ENCODE measurements at places on chromosomes 6 and 20.
A peak's percentile ranks its signal among the peaks of the same experiment; 100 is the strongest.

DNA sequence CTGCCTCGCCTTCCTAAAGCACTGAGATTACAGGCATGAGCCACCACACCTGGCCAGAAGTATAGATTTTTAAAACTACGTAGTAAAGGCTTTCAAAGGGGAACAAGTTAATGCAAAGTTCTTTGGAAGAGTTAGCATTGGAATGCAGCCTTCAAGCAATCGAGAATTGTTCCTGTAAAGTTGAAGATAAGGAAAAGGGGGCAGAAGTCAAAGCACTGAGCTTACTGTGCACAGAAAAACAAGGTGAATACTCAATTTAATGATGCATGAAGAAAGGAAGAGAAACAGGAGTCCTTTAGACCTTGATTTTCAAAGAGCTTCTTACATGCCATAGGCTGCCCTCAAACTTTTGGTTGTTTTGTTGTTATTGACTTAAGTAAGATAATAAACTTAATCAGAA is 29.1 kb upstream of the LGSN start:
- DNase-seq, result no peak

DNA sequence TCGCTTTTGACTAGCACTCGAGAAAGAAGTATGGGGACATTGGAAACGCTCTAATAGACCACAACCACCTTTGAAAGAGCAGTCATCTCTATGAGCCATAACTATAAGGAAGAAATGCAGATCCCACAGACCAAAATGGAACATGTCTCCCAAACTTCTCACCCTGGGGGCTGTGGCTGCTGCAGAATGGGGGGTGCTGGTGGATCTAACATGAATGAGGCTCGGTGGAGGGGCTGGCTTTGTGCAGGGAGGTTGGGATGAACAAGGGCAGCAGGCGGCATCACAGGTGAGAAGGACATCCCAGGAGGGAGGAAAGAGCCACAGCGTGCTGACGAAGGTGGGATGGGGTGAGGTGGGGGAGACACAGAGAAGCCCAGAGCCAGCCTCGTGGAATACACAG is 10.5 kb upstream of the CCR6 start:
- DNase-seq, result no peak

- DNase-seq, result no peak
Observed at GRCh38 chr6:105626295-105627158, 223.6 kb upstream of the PREP start.

GRCh38 chr20:34859367-34859766 is 13.3 kb downstream of the GGT7 start:
- DNase-seq, result no peak

DNA sequence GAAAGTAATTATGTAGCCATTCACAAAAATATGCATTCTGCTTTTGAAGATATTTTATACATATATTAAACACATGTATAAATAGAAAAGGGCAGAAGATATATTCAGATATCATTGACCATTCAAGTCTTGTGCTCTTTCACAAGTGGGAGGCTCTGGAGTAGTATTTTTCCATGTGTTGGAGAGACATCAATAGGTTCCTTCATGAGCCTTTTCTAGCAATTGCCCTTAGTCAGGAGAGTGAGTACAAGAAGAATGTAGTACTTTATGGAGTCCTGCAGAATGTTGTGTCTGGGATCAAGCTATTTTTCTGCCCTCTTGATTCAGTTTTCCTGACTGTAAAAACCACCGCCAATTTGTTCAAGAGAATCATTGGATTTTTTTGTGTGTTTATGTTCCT is 117.9 kb downstream of the LRRC1 start:
- DNase-seq, result no peak

- no peak for DNase-seq
Observed at GRCh38 chr6:1657116-1657770, 47.5 kb downstream of the FOXC1 start.

- DNase-seq, result no peak
Observed at GRCh38 chr6:15898693-15899092, 230.2 kb upstream of the MYLIP start.

GRCh38 chr6:24126586-24127192 is 674 bp downstream of the NRSN1 start:
- peak; percentile 0 for DNase-seq

- DNase-seq, result no peak
Observed at GRCh38 chr6:26155061-26155930, 68.1 kb downstream of the HFE start.

DNA sequence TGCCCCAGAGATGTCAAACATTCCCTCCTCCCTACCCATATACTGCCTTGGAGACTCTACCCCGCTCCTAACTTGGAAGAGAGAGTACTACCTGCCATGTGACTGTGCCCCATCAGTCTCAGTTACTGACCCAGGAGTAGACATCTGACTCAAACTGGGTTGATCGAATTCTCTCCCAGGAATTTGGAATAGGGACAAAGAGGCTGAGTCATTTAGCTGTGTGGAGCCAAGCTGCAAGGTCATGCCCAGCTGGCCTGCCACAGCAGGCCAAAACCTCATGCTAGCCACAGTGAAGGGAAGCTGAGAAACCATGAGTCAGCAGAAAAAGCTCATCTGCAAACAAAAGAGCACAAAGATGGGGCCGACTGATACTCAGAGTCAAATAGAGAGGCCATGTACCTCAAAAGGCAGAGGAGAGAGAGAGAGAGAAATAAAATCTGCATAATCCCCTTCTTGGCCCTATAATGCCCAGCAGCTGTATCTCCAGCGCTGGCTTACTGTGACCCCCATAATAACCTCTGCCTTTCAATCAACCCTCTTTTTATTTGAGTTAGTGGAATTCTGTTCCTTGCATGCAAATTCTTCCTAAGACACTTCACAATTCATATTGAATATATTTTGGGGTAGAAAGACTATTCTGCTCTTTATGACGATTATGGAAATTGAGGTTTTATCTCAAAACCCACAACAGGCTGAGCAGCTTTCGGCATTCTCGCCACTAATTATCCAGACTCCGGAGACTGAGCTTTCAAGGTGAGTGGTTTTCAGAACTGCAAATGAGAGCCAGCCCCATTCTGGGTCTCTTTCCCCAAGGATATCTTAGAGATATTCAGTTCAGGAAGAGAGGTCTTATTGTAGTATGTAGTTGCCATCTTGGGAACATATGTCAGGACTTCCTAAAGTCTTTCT is 21.4 kb upstream of the AKIRIN2 start:
- no peak for DNase-seq

- DNase-seq, result no peak
Observed at GRCh38 chr6:38169977-38170526, 350.5 kb downstream of the ZFAND3 start.

GRCh38 chr6:47079638-47080037 is 37.5 kb upstream of the ADGRF1 start:
- no peak for DNase-seq

GRCh38 chr20:10659651-10660601 is 13.9 kb downstream of the JAG1 start:
- no peak for DNase-seq

GRCh38 chr20:38187517-38187916 is 22.4 kb upstream of the TGM2 start:
- no peak for DNase-seq

DNA sequence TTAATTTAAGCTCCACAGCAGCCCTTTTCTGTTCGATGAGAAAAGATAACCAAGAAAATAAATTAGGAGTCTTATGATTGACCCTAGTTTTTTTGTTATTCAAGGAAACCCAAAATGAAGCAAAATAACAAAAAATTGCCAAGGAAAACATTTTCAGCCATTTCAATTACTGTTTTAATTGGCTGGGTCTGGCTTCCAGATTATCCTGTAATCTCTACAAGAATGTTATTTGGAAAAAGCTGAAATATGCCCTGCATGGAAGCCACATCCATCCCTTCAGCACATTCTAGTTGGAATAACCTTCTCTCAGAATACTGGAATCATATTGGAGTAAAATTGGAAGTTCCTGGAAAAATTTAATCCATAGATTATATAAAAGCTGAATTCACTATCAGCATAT is 191.1 kb upstream of the CCN2 start:
- no peak for DNase-seq

GRCh38 chr20:62797671-62798532 is 1.6 kb downstream of the MRGBP start:
- no peak for DNase-seq

- DNase-seq, result no peak
Observed at GRCh38 chr6:81105998-81106397, 646.5 kb downstream of the TENT5A start.

DNA sequence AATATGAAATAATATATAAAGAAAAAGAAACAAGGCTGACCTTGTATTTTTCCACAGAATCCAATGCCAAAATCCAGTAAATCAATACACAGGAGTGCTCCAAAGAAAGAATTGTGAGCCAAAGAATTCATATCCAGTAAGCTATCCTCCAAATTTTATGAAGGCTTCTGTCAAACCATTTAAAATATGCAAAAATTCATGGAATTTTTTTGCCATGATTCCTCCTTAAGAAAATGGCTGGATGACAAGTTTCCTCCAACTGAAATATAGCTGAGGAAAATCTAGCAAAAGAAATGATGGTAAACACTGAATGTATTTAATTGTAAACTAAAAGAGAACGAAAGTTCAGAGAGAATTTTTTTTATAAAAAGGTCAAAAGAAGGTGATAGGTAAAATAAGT is 290.3 kb downstream of the UBE3D start:
- DNase-seq, result no peak

DNA sequence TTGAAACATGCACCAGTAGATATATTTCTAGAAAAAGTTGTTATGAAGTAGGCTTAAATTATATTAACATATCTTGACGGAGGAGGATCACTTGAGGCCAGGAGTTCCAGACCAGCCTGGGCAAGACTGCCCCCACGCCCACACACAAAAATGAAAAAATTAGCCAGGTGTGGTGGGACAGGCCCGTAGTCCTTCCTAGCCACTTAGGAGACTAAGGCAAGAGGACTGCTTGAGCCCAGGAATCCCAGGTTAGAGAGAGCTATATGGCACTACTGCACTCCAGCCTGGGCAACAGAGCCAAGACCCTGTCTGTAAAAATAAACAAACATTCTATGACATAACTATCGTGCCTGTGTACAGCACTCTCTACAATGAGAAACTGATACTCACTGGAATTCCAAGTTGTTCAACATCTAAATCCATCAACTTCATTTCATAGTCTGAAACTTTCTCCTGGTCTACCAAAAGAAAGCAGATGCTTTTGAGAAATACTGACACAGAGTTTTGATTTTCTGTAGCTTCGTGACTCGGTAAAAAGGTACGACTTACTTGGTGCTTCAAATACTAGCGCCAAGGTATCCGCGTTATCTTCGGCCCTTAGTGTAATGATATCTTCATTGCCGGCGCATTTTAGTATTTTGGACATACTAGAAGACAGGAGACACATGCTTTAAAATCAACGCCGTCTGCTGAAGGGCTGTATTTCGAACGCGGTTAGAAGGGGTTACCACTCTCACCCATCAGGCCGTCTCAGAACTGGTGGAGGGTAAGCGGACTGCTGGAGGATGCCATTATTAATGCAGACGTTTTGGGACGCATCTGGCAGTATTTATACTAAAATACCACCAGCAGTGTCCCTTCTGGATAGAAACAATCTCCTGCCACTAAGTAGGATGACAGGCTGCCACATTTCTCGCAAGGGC is 1.3 kb downstream of the PCNA start:
- DNase-seq, result no peak

DNA sequence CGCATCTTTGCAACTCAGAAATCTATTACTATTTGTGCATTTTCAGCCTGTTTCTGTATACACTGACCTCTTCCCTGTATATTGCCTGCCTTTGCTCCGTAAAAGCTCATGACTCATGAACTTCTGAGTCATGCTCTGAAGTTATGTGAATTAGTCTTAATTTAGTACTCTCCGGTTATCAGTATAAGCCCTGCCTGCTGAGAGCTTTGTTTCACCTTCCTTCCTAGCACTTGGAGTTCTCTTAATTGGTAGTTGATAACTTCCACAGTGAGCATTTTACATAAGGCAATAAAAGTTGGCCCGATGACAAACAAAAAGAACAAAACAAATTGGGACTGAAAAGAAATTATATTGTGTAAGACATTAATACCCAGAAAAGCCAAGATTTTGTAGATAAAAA is 231.4 kb downstream of the GJA1 start:
- DNase-seq, result no peak

DNA sequence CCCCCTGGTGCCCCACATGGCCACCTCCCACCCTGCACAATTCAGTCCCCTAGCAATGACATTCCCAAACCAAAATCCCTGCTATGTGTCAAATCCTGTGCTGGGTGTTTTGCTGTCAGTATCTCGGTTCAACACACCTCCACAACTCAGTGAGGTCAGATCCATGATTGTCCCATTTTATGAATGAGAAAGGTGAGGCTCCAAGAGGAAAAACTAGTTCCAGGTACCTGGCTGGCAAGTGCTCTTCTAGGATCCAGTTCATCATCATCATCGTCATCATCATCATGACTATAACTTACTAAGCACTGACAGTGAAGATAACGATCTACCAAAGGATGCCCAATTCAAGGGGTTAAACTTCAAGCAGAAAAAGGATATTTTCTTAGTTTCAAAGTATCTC is 15.2 kb downstream of the ID1 start:
- DNase-seq, result no peak

- DNase-seq, result no peak
Observed at GRCh38 chr6:31355583-31355948, 1.4 kb downstream of the HLA-B start.

- no peak for DNase-seq
Observed at GRCh38 chr6:39496915-39497314, 174.4 kb upstream of the KCNK16 start.

- DNase-seq, result no peak
Observed at GRCh38 chr6:53889365-53889764, 94.6 kb downstream of the LRRC1 start.

DNA sequence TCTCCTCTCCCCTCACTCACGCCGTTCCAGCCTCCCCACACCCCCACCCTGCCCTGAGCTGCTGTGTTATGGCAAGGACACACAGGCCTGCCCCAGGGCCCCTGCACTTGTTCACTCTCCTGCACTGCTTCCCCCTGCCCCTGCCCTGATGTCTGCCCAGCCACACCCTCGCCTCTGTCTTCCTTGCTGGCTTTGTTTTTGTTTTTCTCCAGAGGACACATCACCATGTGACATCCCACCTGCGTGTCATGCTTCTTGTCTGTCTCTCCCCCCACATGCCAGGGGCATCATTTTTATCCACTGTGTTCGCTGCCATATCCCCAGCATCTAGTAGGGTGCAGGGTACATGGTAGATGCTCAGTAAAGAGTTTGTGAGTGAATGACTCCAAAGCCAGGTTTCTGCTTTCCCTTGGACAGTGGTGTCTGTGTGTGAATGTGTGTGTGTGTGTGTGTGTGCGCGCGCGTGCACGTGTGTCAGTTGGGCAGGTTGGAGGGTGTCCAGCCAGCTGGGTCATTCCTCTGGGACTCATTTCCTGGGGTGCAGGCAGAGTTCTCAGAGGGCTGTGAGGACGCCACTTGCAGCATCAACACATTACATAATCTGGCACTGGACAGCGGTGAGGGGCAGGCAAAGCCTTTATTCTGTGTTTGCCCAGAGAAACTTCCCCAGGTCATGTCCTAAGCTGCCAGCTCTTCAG is 60.6 kb downstream of the STK35 start:
- DNase-seq, result no peak

- no peak for DNase-seq
Observed at GRCh38 chr6:73879501-73880293, 183.7 kb downstream of the CD109 start.

Data from memory B cell (primary cell).